Activated CD8-positive, alpha-beta T cell treated with anti-CD3 and anti-CD28 coated beads, Interleukin-2, amount 10 ng/mL, durations not matched to agents 7 days and 5 days (primary cell): ENCODE measurements at places on chromosomes 5 and 9.

GRCh38 chr5:172389578-172390112 is 64.7 kb downstream of the SH3PXD2B start:
- no peak for DNase-seq

DNA sequence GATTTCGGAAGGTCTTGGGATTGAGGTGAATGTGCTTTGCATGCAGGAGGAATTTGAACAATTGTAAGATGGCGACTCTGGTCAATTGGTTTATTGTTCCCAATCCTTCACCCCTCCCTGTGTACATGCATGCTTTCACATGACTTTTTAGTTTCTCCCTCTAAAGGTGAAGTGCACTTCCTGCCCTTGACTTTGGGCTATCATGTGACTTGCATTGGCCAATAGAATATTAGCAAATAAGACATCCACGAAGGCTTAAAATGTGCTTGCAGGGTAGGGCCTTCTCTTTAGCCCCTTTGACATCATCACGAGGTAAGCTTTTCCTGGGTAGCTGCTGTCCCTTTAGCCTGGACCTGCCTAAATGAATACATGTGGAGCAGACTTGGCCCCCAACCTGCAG is 8.1 kb upstream of the ZBTB43 start:
- DNase-seq = no peak

DNA sequence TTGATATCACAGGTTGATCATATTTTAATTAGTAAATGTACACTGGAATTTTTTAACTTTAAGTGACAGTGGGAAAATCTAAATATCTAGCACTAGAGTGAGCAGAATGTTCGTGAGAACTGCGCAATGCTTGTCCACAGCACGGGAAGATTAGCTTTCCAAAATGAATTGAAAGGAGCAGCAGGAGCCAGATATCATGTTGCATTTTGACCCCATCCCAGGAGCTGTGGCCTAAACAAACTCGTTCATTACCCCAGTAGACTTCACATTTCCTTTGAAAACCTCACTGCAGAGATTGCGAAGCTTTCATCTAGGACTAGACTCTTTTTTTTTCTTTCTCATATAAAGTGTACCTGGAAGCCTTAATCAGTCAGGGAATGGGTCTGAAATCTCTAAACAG is 525.8 kb downstream of the CTNND2 start:
- no peak for DNase-seq

GRCh38 chr5:31889001-31889561 is 250.2 kb downstream of the PDZD2 start:
- no peak for DNase-seq

- DNase-seq = no peak
Measured at GRCh38 chr5:162785673-162786072, 651.7 kb upstream of the CCNG1 start.

DNA sequence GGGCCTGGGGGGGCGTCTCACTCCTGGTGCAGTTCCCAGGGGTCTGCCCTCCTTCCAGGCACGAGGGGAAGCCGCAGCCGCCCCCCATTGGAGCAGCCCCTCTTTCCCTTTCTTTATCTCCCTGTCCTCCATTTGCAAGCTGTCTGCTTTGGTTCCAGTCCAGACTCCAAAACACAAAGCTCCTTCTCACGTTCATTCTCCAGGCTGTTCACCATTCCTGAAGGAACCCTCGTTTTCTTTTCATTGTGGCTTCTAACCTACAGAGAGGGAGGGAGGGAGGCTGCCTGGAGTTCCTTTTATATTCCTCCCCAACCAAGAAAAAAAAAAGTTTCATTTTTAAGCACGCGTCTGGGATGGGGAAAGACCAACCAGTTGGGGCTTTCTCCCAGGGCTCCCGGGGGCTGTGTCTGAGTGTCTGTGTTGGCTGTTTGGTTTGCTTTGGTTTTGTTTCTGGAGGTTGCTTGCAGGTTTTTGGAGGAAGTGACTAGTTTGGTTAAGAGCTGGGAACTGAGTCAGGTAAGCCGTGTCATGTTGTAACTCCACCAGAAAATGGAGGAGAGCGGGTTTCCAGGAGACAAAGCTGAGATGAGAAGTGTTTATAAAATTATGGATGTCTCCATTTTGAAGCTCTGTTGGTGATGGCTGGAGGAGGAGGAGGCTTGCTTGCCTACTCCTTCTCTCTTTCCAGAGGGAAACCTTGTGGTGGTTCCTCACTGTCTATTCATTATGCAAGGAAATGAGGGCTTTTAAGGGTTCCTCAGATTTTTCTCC is 1.6 kb downstream of the ZNF462 start:
- DNase-seq = no peak

DNA sequence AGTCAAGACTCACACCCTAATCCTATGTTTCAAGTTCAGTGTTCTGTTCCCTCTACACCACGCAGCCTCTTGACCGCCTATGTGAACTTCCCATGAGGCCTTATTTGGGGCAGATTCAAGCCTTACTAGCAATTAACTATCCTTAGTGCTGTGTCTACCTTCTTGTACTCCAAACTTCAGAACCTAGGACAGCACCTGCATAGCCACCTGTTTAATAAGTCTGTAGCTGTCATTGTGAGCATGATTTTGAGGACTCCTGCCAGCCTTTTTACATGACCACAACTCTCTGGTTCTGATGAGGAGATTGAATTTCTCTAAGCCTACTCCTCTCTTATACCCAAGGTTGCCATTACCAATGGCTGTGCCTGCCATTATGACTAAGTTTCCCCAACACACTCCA is 50.8 kb upstream of the PCSK1 start:
- peak; percentile 37 for DNase-seq

DNA sequence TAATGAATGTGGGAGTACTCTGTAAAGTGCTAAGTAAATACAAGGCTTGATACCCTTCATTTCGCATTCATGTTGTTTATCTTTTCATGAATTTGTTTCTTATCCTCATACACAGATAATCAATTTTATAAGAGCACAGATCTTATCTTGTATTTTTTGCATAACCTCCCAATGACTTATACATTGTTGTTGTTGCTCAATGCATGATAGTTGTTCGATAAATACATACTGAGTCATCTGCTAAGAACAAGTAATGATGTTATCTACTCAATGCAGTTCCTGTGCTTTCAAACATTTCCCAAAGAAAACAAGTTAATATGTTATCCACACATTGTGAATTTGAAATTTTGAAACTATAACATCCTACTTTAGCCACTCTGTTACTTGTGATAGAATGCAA is 60.7 kb downstream of the TAF11L14 start:
- no peak for DNase-seq

DNA sequence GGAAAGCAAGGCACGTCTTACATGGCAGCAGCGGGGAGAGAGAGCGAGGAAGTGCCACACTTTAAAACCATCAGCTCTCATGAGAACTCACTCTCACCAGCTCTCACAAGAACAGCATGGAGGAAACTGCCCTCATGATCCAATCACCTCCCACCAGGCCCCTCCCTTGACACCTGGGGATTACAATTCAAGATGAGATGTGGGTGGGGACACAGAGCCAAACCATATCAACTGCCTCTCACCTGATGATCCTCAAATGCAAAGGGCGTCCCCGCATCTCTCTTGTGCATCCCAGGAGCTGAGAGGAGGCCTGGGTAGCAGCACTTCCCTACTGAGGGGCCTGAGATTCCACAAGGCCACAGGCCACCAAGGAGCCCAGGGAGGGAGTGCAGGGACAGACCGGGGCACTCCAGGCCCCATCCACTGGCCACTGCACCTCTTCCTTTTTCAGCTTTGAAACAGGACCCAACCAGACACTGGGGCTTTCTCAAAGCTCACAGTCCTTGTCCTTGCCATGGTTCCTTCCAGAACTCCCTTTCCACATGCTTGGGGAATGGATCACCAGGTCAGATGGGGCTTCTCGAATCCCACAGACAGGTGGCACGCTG is 54.5 kb upstream of the IL17B start:
- no peak for DNase-seq

DNA sequence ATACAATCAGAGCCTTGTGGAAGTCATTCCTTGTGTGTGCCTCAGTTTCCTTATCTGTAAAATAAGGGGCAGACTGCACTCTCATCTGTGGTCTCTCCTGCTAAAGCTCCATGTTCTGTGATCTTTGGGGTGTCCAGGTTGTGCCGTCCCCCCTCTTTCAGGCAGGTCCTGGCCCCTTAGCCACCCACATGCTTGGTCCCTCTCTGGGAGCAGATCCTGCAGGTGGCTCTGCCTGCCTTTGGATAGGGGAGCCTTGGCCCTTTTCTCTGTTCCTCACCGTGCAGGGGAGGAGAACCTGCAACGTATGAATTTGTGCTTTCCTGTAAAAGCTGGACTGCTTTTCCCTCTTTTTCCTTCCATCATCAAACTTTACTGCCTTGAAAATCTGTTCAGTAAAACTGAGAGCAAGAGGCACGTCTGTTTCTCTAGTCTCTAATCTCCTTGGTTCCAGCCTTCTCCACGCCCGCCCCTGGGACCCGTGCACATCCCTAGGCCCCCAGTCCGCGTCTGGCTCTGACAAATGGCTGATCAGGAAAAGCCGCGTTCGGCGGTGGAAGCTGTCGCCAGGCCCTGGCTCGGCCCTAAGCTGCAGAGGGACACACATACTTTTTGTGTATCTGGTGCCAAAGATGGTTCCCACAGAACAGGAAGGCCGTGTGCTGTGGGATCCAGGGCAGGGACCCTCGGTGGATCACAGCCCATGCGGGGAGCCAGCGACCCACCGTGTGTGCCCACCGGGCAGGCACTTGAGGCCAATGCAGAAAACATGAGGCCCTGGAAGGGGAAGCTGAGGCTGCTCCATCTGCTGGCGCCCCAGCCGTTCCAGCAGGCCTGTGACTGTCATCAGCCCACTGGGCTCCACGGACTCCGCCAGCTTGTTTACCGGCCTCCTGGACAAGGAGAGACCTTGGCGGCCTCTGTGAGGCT is 43.4 kb upstream of the COL5A1 start:
- no peak for DNase-seq

- no peak for DNase-seq
Measured at GRCh38 chr5:125408448-125409233, 662.2 kb upstream of the ZNF608 start.

GRCh38 chr9:16928179-16928945 is 57.9 kb upstream of the BNC2 start:
- no peak for DNase-seq

GRCh38 chr9:93809204-93809940 is 145.8 kb downstream of the BARX1 start:
- DNase-seq = no peak

DNA sequence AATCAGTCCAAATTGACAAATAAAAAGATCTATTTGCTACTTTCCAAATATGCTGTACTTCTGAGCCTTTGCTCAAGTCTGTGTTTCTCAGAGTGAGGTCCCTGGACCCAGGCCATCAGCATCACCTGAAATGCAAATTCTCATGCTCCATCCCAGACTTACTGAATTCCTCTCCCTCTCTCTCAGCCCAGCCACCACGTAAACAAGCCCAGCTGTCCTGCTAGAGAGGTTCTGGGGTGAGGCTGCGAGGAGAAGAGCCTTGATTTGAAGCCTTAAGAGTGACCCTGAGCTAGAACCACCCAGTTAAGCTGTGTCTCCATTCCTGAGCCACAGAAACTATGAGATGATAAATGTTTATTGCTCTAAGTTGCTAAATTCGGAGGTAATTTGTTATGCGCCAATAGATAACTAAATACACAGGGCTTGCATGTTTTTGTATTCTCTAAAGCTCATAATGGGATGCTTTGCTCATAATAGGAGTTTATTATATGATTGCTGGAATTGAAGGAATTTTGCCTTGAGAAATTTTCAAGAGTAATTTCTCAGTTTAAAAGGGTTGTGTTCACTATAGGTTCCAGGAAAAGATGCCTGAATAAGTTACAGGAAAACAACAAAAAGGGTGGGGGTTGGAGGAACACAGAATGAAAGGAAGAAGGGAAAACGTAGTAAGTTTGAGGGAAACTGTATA is 98.9 kb upstream of the SPATA31D4 start:
- no peak for DNase-seq

DNA sequence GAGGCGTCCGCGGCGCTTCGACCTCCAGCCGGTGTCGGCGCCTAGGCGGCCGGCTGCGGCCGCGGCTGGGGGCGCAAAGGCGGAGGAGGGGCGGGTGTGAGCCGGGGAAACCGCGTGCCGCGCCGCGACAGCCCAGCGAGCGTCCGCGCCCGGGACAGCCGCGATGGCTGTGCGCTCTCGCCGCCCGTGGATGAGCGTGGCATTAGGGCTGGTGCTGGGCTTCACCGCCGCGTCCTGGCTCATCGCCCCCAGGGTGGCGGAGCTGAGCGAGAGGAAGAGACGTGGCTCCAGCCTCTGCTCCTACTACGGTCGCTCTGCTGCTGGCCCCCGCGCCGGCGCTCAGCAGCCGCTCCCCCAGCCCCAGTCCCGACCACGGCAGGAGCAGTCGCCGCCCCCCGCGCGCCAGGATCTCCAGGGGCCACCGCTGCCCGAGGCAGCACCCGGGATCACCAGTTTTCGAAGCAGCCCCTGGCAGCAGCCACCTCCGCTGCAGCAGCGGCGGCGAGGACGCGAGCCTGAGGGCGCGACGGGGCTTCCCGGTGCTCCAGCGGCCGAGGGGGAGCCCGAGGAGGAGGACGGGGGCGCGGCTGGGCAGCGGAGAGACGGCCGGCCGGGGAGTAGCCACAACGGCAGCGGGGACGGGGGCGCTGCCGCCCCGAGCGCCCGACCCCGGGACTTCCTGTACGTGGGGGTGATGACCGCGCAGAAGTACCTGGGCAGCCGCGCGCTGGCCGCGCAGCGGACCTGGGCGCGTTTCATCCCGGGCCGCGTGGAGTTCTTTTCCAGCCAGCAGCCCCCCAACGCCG is 605 bp downstream of the CHSY3 start:
- no peak for DNase-seq

- no peak for DNase-seq
Measured at GRCh38 chr5:79295029-79295428, 59.1 kb downstream of the JMY start.

DNA sequence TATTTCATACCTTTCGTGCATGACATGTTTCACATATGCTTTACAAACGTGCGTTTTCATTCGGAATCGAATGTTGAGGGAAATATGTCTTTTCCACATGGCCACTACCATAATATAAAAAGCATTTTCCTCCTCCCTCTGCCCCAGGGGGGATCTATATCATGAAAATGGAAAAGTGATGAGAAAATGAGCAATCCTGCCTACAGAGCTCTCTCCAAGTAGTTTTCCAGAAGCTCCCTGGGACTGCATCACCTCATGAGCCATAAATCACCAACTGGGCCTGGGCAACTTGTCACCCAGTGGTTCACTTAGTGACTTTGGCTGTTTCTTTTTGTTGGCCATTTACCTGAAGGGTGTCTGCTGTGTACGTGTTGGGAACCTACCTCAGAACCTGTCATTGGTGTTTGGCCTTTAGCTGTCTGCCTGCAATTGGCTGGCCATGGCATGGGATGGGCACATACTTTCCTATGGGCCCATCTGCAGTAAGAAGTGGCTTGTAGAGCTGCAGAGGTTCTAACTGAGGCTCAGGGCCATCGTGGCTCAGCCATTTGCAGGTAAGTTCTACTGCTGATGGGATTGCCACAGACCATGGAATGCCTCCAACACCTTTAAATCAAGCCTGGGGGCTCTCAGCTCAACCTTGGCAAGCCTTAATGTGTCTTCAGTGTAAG is 9.5 kb upstream of the TIFAB start:
- DNase-seq = no peak
